ENCODE measurements at places on chromosomes 1 and 21.

GRCh38 chr1:217892750-217893149 lies 261.6 kb downstream of the SPATA17 start:
- peak; percentile 10 for DNase-seq

DNA sequence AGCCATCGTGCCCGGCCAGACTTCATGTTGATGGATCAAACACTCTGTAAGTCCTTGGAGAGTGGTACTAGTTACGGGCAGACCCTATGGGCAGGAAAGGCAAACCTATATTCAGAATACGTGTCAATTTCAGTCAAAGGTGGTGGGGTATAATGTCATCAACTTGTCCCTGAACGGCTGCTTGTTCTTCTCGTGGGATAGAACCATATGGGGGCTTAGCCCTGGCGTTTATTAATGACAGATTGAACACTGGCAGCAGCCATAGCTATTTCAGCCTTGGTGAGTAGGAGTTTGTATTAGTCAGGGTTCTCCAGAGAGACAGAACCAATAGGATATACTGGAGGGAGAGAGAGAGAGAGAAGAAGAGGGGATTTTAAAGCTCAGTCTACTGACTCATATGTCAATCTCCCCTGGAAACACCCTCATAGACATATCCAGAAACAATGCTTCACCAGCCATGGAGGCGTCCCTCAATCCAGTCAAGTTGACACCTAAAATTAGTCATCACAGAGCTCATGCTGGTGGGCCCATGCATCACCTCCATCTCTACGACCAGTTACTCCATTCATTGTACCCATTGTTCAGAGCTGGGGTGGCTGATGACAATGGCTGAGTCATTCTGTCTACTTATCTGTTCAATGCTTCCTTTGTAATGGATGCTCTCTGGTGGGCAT lies 16.1 kb upstream of the AQP10 start:
- no peak for DNase-seq

DNA sequence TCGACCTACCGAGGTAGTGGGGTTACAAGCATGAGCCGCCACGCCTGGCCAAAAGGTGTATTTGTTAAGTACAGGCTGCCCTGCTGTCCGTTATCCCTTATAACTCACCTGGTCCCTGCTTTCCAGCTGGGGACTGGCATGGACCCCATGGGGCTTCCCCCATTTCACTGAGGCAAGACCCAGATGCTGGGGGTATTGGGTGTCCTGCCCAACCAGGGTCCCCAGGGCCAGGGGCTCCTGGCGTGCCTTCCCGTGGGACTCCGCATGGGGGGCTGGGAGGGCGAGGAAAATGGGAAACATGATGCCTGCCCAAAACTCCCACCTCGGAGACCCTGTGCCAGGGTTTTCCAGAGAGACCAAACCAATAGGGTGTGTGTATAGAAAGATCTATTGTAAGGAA lies 64.4 kb downstream of the FAAP20 start:
- DNase-seq, result no peak

DNA sequence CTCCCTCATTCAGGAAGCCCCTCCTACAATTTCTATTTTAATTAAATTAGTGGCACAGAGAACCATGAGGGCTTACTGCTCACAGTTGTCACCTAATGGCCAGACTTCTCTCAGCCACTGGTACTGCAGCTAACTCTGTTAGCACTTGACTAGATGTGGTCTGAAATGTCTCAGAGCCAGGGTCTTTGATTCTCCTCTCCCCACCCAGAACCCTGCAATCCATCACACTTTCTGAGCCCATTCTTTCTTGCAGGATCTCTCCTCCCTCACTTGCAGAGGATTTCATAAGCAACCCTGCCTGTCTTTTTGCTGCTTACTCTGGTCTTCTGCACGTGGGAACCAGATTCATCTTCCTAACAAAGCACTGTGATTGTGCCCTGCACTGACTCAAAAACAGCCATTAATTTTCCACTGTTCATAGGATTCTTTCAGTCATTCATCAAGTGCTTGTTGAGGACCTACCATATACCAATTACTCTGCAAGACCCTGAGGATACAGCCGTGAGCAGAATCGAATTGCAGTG lies 108.4 kb downstream of the EDEM3 start:
- DNase-seq, result no peak

- no peak for DNase-seq
Measured at GRCh38 chr1:231216498-231216897, 24.5 kb upstream of the GNPAT start.

- DNase-seq, result no peak
Measured at GRCh38 chr1:9251501-9251900, 16.9 kb downstream of the H6PD start.

DNA sequence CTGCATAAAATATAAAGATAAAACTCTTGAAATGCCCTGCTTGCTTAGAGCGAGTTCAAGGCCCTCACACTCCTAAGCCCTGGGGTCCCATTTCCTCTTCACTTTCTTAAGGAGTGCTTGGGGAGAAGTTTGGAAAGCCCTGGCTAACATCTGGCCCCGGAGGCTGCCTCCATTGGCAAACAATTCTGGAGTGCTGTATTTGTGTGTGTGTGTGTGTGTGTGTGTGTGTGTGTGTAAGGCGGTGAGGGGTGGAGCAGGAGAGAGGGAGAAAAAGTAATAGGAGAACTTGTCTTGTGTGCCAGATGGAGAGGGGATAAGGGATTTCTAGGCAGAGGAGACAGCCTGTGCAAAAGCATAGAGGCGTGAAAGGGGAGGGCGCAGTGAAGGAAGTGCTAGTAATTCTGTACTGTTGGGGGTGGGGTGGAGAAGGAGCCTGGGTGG lies 578 bp upstream of the TRIM62 start:
- no peak for DNase-seq

DNA sequence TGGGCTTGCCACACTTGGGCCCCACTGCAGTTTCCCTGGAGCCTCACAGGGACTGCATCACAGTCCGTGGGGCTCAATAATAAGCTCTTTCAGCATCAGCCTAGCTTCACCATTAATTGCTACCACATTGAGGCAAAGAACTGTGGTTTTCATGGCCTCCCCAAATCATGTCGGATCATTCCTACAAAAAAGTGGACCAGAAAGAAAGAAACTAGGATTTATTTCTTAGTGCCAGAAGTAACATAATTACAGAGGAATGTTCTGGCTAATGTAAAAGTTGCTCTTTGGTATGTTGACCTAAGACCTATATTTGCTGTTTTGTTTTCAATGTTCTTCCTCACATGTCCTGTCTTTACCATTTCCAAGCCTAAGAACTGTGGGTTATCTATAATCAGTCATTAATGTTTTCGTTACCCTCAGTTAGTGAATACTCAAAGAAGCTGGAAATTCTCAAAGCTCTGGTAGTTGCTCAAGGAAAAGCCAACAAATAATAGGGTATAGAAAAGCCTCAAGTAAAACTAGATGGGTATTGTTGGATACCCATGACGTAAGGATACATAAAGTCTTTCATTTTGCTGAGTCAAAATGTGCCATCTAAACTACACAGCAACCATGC lies 173.9 kb downstream of the LTN1 start:
- no peak for DNase-seq

GRCh38 chr1:97647776-97648175 lies 273.1 kb downstream of the DPYD start:
- DNase-seq, result peak; percentile 66
